Endothelial cell (in vitro differentiated cells): ENCODE measurements at places on chromosomes 7 and 10. TPM values are rescaled to one million over a fixed set of nuclear protein-coding genes. Genes with fewer than 3 reads are reported as not detected.

Gene AKR1C4
- total RNA-seq, result not detected

- DNase-seq, result no peak
These were observed 44.0 kb downstream of the IMMP2L start for GRCh38 chr7:111518264-111518663.

- DNase-seq, result no peak
These were observed 10.8 kb upstream of the PVRIG start for GRCh38 chr7:100208911-100209408.

GRCh38 chr7:66050990-66051448, 24.6 kb upstream of the ASL start:
- no peak for DNase-seq

- DNase-seq, result no peak
These were observed 63.0 kb downstream of the VAX1 start for GRCh38 chr10:117075064-117075463.

Gene TRIP6
- total RNA-seq, result 93.8 TPM

DNA sequence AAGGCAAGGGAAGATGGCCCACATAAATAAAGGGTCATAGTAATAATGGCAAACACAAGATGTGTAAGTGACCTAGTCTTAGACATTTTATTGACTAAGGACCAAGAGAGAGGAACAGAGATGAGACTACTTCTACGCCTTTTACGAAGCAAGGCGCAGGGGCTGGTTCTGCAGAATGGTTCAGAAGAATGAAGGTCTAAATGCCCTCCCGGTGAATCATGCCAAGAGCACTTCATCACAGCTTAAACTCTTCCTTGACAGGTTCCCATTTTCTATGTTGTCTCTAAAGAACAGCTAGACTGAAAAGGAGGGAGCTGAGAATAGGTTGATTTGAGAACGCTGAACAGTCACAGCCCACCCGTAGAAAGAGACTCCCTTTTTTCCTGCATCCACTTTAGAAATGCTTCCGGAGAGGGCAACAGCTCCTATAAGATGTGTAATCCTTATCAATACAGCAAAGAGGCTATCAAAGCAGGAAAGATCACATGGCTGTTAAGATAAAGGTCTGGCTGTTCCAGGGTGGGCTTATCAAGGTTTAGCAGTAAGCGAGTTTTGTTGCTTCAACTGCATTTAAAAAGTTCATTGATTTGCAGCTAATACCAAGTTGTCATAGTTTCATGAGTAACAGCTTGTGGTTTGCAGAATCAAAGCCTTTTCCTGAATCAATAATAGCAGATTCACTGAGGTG, 93.4 kb upstream of the AUTS2 start:
- DNase-seq, result no peak

DNA sequence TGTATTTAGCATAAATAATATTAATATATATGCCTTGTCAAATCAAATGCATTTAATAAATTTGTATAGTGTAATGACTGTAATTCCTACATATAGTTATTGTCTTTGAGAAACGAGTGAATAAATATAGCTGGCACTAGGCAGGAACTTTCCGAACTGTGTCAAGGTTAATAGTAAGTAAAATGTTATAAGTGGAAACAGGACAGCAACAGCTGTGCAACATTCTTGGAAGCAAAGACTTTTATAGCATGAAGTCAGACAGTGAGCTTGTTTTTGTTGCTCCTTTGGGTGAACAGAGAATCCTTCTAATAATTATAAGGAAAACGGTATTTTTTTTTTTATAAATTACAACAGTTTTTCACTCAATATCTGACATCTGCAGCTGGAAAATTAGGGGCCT, 14.0 kb upstream of the EXOC6 start:
- DNase-seq, result no peak

Gene ADAM8
- total RNA-seq, result 1.5 TPM

Gene OR2A5
- not detected for total RNA-seq

GRCh38 chr7:89474456-89474855, 678.9 kb upstream of the TEX47 start:
- DNase-seq, result no peak

Gene AGAP9
- 7.8 TPM for total RNA-seq

DNA sequence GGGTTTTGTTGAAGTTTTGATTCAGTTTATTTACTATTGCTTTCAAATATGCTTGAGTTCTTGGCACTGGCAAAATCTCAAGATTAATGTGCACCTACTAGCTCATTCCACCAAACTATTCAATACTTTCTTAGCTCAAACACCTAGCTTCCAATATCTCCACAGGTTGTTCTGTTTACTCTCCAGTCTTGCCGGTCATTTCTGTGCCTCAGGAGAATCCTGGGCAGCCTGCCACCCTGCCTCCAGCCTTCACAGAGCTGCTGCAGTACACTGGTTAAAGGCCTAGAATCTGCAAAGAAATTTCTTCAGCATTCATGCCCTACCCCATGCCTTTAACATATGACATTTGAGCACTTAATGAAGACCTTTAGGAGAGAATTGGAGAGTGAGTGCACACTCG, 4.0 kb upstream of the TMEM106B start:
- no peak for DNase-seq

GRCh38 chr10:112715581-112715980, 234.5 kb upstream of the TCF7L2 start:
- no peak for DNase-seq

GRCh38 chr7:139895141-139895829, 66.2 kb downstream of the TBXAS1 start:
- no peak for DNase-seq

DNA sequence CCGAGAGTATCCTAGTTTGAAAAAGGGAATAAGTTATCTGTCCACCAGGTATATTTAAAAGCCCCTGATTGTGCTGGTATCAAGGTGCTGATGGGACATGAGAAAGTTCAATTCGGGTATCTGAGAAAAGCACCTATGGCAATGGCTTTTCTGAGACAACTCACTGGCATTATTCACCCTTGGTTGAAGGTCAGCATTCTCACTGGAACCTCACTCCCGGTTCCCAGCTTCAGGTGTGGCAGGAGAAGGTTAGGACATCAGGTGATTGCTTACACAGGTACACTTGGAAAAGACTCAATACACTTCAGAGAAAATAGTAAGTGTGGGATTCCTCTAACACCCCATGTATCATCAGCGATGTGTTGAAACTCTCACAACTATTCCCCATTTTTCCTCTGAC, 643.1 kb downstream of the INHBA start:
- no peak for DNase-seq

GRCh38 chr10:79047875-79048638, 20.7 kb upstream of the ZMIZ1 start:
- DNase-seq, result peak; percentile 49

Gene FKBP6
- total RNA-seq, result not detected

- no peak for DNase-seq
These were observed 620 bp downstream of the ZNF117 start for GRCh38 chr7:64990216-64990615.

Gene ZNF679
- total RNA-seq, result not detected

Gene RAB18
- 112 TPM for total RNA-seq

GRCh38 chr10:2120746-2121145, 383.4 kb upstream of the ADARB2 start:
- DNase-seq, result no peak

GRCh38 chr10:128526791-128527375, 400.7 kb upstream of the MKI67 start:
- DNase-seq, result no peak

GRCh38 chr7:17488829-17489228, 190.4 kb downstream of the AHR start:
- DNase-seq, result no peak

DNA sequence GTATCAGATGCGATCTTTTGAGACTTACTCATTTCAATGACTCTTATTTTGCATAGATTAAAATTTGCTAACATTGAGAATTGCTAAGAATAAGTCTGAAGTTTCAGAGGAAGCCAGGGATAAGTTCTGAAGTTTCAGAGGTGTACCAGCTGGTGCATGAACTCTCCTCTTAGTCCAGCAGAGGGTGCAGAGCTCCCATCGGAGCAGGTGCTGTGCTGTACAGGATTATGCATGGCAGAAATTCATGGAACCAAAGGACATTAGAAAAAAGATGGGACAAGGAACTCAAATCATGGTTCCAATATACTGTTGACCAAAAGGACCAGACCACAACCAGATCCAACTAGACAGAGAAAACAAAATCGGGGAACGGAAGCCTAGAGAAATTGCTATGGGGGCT, 41.9 kb downstream of the MGAM2 start:
- DNase-seq, result peak; percentile 26

DNA sequence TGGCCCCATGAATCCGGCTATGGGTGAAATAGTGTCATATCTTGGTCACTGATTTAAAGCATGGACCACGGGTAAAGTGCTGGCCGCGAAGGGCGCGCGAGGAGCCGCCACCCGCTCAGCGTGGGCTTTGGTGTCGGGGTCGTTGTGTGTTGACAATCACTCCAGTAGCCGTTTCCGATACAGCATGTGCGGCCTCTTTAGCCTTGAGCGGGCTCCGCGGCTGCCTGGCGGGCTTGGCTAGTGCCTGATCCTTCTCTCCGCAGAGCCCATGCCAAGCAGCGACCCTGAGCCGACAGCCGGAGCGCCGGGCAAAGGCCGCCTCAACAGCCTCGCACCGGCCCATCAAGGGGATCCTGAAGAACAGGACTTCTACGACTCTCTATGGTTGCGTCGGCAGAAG, 105.9 kb downstream of the SLC37A3 start:
- no peak for DNase-seq

Gene HOXA5
- 0.59 TPM for total RNA-seq

Gene LAMB1
- 453 TPM for total RNA-seq

DNA sequence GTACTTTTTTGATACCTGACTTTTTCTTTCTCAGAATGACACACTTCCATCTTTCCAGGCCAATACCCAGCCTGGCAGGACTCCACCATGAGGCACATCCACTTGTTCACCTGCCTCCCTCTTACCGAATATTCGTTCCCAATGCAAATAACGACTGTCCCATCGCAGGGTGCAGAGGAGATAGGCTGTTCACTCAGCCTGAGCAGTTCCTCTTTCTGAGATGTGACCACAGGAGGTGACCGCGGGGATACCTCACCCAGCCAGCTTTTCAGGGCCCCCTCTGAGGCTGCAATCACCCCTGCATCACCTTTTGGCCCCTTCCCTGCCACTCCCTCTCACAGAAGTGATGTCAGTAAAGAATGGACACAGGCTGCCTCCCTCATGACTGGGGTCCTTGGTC, 28.3 kb downstream of the PTPRN2 start:
- no peak for DNase-seq

DNA sequence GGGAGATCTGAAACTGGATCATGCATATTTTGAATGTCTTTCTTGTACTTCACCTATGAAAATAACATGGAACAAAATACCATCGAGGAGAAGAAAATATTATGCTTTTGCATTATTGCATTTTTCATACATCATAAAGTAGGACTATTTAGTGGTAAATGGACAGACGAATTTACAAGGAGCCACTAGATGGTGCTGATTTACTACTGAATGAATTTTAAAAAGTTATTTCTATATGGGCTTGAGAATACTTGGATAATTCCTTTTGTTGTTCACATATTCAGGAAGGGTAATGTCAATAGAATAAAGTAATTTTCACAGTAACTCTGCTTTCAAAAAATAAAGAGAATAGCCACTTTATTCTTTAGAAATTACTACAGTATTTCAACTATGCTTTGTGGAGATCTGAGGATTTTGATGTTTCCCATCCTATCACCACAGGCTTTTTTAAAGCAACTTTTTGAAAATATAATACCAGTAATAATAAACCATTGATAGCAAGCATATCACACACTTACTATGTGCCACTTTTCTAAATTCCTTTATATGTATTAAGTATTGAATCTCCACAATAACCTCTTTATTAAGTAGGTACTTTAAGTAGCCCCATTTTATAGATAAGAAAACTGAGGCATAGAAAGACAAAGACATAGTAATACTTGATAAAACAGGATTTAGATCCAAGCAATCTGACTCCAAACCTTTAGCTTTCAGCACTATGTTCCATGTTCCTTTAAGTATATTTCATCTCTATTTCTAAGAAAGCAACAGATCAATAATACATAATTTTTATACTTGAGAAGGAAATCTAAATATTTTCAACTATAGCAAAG, 38.6 kb downstream of the NEBL start:
- DNase-seq, result no peak

Gene CYP17A1
- not detected for total RNA-seq

GRCh38 chr7:143214789-143215679, 6.8 kb upstream of the TAS2R40 start:
- peak; percentile 63 for DNase-seq

- DNase-seq, result no peak
These were observed 118.1 kb upstream of the PCBD1 start for GRCh38 chr10:71006506-71006905.

Gene AKR1C8
- total RNA-seq, result not detected

Gene RARRES2
- total RNA-seq, result 4.9 TPM

Gene PPP1R17
- total RNA-seq, result 0.36 TPM

GRCh38 chr10:62582101-62582705, 208.0 kb downstream of the ZNF365 start:
- DNase-seq, result no peak

Gene FLNC
- 7.7 TPM for total RNA-seq

Gene GDF2
- not detected for total RNA-seq

DNA sequence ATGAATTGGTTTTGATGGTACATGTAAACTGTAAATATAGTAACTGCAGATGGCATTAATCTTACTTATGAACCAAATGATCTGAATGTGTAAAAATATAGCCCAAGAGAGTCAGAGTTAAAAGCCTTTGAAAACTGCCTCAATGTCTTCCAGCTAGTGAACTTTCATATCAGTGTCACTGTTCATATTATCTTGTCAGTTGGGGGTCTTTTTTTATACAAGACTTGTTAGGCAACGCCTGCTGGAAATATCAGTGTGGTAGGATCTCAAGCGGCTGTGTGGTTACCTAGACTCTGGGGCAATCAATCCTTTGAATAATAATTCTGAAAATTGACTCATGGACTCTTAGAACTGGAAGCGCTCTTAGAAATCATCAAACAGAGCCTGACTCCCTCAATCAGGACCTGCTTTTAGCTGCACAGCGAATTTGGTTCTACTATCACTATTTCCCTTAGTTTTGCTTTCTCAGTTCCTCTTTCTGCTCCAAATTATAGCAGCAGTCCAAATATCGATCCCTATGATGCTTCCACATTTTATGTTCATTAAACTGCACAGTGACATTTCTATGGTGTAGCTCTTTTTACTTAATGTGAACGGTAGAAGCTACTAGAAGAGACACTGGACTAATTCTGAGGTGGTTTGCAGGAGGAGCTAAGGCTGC, 100.1 kb upstream of the COL1A2 start:
- DNase-seq, result no peak

DNA sequence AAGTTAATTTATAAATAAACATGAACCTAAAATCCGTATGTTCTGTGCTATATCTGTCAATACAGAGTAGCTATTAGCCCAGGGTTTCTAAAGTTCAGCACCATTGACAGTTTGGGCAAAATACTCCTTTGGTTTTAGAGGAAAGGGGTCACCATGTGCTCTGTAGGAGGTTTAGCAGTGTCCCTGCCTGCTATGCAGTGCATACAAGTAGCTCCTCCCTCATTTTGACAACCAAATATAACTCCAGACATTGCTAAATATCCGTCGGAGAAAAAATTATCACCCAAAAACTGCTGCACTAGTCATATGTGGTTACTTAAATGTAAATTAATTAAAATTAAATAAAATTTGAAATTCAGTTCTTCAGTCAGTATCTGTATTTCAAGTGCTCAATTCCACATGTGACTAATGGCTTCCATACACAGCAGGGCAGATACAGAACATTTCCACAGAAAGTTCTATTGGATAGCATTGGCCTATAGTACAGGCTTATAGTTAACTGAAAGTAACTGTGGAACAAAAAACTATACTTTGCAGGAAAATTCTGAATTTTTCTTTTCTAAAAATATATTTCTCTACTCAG, 6.4 kb downstream of the UPF2 start:
- no peak for DNase-seq
